ENCODE measurements at places on chromosomes 3 and 15.

- DNase-seq, result no peak
Measured at GRCh38 chr3:184325715-184326369, 11.4 kb downstream of the EIF4G1 start.

DNA sequence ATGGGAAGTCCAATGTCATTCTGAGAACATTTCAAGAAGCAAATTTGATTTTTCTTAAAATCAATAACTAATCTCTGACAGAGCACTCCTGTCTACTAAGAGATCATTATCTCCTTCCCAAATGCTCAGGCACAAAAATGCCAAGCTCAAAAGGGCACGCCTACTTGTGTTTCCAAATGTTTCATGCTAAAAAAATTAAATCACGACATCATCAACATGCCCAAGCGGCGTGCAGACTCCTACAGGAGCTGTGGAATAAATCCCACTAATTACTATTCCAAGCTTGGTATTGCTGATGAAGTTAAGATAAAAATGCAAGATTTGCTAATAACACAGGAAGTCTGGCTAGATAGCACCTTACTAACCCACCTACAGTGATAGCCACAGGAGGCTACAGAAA lies 140.8 kb downstream of the OSBPL10 start:
- no peak for DNase-seq

DNA sequence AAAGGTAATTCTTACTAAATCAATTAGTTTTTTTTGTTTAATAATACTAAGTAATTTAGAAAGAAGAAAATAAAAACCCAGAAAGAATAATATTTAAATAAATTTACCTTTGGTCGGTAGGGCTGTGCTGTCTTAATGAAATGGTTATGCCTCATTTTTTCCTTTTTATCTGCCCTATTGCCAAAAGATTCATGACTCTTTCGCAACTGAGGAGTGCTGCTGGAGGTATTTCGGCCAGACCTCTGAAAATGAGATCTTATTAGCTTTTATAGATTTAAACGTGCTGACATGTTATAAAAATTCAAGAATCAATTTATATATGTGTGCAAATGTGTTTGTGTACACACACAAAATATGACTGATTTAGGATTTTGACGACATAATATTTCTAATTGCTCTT lies 67.1 kb upstream of the USP50 start:
- DNase-seq, result no peak

- DNase-seq, result no peak
Measured at GRCh38 chr15:78842519-78842918, 30.2 kb upstream of the MORF4L1 start.

DNA sequence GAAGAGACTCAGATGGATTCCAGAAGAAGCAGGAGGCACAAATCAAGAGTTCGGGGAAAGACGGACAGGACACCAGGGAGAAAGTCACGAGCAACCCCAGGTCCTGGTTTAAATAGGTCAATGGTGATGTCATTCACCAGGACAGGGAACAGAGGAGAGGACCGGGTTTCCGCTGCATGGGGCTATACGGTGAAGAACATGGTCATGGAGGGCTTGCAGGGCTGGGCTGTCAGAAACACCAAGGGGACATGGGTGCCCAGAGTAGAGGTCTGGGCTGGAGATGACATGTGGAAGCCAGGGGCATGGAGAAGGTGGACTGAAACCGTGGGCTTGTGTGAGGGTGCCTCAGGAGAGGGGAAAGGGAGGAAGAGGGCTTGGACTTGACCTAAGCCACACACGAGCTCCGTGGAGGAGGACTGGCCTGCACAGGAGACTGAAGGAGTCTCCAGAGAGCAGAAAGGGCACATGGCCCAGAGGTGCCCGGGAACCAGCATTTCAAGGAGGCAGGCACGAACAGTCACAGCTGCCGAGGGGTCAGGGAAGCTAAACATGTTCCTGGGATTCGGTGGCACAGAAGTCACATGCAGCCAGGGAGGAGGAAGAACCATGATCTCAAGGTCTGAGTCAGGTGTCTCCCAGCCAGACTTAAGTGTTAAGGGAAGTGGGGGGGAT lies 54.2 kb upstream of the RPL32 start:
- DNase-seq, result no peak

DNA sequence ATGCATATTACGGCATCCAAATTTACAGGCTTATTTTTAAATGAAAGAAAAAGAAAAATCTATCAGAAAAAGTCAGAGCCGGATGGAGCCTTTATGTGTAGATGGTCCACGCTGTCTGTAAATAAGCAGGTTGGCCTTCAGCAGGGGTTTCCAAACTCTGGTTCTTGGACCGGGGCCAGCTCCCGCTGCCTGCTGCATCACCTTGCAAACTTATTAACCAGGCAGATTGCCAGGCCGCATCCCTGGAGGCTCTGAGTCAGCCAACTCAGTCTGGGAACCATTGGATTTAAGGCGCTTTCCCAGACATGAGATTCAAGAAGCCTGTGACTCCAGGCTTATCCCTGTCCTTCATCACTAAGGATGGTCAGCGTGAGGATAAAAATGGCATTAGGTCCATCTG lies 212.4 kb downstream of the OPA1 start:
- no peak for DNase-seq

GRCh38 chr3:155252021-155252420 lies 41.5 kb downstream of the STRIT1 start:
- no peak for DNase-seq

DNA sequence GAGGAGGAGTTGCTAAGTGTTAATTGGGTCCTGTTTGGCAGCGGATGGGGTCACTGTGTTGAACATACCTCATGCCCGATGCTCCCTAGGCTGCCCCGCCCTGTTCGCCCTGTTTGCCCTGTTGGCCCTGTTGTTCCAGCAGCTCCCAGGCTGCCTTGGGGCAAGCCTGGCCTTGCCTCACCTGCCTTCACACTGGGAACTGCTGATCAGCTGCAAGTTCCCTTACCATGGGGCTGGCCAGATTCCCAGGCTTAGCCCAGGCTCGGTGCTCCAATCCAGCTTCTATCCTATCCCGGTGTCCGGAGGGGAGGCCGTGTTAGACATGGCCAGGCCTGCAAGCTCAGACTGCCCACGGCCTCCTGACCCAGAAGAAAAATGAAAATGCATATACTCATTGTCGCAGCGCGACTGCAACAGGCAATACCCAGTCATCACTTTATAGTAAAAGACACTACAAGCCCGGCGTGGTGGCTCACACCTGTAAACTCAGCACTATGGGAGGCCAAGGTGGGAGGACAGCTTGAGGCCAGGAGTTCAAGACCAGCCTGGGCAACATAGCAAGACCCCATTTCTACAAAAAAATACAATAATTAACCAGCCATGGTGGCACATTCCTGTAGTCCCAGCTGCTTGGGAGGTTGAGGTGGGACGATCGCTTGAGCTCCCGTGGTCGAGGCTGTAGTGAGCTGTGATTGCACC lies 42.9 kb upstream of the ZNF710 start:
- no peak for DNase-seq

- no peak for DNase-seq
Measured at GRCh38 chr3:13040361-13041074, 32.7 kb downstream of the IQSEC1 start.

DNA sequence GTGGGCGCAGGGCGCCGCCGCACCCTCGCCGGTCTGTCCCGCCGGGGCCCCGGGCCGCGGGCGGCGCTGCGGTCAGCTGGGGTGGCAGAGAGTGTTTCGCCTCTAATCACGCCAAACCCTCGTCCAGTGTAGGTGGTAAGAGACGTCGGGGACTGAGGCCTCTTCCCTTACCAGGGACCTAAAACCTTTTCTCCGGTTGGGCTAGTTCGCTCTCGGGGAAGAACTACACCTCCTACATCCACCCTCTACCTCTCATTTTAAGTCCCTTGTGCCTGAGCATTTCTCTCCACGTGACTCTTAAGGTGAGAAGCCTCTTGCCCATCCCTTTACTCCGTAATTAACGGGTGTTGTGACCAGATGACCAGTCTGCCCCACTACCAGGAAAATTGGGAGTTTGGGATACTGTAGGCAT lies 520 bp downstream of the TMEM42 start:
- no peak for DNase-seq

- DNase-seq, result no peak
Measured at GRCh38 chr3:24830230-24831152, 335.8 kb upstream of the THRB start.

DNA sequence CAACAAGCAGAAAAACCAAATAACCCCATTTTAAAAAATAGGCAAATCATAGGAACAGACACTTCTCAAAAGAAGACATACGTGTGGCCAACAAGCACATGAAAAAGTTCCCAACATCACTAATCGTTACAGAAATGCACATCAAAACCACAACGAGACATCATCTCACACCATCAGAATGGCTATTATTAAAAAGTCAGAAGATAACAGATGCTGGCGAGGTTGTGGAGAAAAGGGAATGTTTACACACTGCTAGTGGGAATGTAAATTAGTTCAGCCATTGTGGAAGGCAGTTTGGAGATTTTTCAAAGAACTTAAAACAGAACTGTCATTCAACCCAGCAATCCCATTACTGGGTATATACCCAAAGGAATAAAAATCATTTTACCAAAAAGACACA lies 60.7 kb downstream of the ABI3BP start:
- DNase-seq, result no peak

GRCh38 chr15:92005154-92005553 lies 151.6 kb downstream of the SLCO3A1 start:
- DNase-seq, result no peak

DNA sequence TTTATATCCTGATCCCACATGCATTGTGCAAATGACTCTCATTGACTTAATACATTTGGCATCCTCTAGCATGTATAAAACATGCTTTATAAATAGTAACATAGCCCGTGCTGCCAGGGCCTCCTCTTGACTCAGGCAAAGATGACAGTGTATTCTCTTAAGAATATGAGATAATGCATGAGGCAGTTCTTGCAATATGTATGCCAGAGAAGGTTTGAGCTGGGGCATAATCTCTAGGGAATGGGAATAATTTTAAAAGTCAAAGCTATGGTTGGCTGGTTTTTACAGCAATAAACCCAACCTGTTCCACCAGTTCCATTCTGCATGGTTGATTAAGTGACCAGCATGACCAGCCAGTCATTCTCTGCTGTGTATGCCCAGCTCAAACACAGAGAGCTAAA lies 179.0 kb upstream of the PFN2 start:
- no peak for DNase-seq

GRCh38 chr3:132406587-132406986 lies 10.7 kb upstream of the DNAJC13 start:
- no peak for DNase-seq

- no peak for DNase-seq
Measured at GRCh38 chr3:57949785-57950615, 58.2 kb upstream of the FLNB start.

Measured in activated naive CD8-positive, alpha-beta T cell treated with anti-CD3 and anti-CD28 coated beads, Interleukin-2, amount 50 U/mL, for 16 hours (primary cell).